RPMI8226 (cell line): ENCODE measurements at places on chromosomes 16 and 17.
A peak's percentile ranks its signal among the peaks of the same experiment; 100 is the strongest.

- no peak for DNase-seq
Measured at GRCh38 chr17:27357236-27357635, 63.3 kb downstream of the WSB1 start.

DNA sequence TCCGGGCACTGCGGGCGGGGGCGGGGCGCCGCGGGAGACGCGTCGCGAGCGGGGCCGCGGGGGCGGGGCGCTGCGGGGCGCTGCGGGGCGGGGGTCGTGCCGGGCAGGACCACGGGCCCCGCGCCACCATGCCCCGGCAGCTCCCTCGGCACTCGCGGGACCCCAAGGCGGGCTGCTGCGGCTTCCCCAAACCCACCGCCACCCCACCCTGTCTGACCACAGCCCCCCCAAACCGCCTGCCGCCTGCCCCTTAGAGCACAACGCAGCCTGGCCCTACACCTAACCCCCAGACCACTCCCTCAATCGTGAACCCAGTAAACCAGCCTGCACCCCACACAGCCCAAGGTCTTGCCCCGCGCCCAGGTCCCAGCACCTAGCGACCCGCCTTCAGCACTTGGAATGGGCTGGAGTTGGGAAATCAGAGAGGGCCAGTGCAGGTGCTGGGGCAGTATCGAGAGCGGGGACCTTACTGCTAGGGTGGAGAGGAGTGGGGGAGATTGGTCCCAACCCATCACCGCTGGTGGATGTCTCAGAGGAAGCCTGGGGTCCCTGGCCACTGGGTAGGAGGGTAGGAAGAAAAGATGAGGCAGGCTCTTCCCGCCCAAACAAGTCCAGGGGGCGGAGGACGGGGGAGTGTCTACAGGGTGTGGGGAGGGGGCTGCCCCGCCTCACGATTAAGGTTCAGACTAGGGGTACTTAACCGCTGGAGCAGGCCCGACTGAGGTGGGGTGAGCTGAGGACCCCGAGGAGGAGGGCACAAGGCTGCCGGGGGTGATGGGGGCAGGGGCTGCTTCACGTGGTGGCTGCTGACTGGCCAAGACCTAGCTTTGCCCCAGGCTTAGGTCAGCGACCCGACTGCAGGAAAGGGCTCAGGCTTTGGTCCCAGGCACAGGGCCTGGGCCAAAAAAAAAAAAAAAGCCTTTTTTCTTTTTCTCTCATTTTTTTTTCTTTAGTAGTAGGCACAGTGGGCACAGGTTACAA, 539 bp upstream of the VAMP2 start:
- DNase-seq, result no peak

DNA sequence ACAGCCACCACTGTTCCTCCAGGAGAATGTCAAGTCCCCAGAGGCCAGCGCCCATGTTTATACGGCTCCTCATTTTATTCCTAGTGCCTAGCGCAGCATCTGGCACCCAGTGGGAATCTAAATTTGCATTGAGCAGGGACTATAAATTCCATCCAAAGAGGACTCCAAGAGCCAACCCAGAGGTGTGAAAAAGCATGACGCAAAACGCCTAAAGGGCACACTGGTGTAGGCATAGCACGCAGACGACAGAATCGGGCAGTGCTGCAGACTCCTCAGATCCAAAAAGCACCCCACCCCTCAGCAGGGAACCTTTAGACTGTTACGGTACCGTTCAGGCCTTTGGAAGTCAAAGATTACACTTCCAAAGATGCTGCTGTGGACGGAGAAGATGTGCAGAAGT, 19.5 kb downstream of the TEKT5 start:
- DNase-seq, result no peak

- DNase-seq, result peak; percentile 79
Measured at GRCh38 chr17:11644265-11645212, 46.3 kb downstream of the DNAH9 start.

DNA sequence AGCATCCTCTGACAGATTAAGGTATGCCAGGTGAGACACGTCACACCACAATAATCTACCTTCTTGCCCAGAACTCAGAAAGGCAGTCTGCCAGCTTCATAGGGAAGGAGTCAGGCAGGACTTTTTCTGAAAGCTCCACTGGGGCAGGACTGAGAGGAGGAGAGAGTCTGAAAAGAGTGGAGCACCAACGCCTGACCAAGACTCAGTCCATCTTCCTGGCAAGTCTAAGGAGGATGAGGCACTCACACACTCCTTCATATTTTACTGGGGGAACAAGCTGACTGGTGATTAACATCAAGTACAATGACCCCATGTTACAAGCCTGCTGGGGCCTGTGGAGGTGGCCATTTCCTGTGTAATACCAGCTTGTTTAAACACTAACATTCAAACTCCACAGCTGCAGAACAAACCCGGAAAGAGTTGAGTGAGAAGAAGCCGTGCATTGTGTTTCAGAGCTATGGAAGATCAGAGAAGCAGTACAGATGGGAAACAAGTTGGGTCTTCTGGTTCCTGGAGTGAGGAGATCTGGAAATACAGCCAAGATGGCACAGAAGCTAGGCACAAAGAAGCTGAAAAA, 122.4 kb downstream of the HIC1 start:
- no peak for DNase-seq

DNA sequence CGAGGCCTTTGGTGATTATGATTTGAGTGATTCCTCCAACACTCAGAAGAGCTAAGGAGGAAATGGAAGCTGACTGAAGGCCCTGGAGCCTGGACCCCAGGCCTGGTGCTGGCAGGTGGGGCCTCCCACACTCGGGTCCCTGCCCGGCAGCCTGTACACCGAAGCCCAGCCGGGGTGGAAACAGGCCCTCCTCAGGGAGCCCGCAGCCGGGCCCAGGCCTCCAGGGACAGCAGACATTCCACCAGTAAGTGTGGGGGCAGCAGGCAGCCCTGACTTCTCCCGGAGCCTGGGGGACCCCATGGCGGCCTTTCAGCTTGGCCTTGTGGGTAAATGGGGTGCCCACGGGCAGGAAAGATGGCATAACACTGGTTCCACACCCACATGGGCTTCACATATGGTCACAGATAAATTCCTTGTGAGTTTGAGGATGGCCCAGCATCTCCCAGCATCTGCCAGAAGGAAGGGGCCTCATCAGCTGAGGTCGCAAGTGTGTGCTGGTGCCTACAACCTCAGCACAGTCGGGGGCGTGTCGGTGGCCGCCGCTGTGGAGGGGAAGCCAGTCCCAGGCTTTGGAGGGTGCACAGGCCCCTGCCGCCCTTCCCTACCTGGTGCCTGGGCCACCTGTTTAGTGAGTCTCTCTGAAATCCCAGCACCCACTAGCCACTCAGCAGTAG, 29.2 kb upstream of the SLC38A10 start:
- no peak for DNase-seq

DNA sequence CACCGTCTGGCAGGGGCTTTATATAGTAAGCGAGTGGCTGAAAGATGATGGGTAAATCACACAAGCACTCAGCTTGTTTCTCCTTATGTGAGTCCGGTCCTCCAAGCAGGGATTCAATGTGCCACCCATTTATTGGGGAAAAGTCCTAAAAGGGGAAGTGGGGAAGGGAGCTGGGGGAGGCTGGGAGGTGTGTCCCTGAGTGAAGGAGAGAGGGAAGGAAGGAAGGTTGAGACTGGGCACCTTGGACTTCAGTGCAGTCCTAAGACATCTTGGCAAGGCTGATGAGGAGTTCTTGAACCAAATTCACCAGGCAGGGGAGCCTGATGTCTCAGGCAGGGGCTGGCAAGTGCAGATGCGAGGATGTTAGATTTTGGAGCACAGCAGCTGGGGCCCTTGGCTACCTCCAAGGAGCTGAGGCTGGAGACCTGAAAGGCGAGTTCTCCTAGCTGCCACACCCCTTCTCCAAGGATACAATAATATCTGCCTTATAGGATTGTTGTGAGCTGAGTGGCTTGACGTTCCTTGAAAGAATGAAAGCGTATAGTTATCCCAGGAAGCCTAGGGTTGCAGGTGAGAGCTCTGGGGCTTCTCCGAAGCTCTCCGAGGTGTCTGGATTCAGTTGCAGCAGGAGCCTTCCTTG, 23.0 kb upstream of the CYLD start:
- DNase-seq, result no peak

DNA sequence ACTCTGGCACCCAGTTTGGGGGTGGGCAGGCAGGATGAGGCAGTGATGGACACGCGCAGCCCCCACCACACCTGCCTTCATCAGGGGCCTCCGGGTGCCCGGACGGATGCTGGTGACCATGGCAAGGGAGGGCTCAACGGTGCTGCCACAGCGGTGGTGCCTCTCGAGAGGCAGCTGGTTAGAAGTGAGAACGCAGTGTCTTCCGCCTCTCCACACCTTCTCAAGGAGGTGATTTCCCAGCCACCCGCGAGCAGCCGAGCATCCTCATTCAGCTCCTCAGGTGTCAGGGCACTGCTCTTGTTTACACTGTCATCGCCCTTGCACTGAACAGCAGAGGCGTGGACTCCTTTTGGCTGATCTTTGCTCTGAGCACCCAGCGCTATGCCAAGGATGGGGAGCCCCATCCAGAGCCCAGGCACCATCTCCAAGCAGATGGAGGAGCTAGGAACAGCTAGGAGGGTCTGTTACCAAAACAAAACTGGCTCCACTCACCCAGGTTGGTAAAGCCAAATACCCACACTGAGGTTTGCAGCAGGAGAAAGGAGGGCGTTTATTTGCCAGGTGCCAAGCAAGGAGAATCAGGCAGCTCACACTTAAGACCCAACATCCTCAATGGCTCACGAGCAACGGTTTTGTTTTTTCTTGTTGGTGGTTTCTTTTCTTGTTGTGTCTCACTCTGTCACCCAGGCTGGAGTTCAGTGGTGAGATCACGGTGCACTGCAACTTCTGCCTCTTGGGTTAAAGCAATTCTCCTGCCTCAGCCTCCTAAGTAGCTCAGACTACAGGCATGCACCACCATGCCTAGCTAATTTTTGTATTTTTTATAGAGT, 174.3 kb upstream of the TNRC6C start:
- peak; percentile 29 for DNase-seq

DNA sequence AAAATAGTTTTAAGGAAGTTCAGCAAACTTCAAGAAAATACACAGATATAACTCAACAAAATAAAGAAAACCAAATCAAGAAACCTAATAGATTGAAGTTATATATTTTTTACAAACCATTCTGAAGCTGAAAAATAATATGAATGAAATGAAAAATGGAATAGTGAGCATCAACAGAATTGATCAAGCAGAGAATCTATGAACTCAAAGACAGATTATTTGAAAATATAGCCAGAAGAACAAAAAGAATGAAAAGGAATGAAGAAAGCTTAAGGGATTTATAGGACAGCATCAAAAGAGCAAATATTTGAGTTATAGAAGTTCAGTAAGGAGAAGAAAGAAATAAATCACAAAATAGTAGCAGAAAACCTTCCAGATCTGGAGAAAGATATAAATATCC, 37.8 kb downstream of the CDR2 start:
- DNase-seq, result no peak

- DNase-seq, result no peak
Measured at GRCh38 chr16:49932434-49932833, 76.5 kb upstream of the ZNF423 start.

DNA sequence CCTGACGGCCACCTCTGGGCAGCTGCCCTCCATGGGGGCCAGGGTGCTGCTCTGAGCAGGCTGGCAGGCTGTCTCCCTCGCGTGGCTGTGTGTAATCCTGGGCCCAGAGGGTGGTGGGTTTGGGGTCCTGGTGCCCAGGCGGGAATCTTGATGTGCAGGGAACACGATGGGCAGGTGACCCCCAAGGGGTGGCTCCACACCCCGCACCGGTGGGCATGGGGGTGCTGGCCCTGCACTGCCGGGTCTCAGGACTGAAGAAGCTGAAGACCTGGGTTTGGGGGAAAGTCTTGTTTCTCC, 8.6 kb downstream of the CHMP6 start:
- no peak for DNase-seq

DNA sequence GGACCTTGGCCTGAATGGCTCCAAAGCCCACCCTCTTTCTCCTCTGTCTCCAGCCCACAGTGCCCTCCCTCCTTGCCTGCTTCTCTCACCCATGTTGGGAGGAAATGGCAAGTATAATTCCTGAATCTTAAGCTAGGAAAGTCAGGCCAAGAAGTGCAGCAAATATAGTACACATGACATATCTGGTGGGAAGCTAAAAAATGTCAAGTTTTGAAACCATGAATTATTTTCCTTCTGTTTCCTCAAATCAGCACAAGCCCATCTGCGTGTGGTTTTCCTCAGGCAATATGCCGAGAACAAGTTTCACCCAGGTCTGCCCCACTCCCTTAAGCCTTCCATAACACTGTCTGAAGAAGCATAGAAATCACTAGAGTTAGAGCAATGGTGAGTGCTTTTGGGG, 502.8 kb upstream of the CDH11 start:
- no peak for DNase-seq

- DNase-seq, result no peak
Measured at GRCh38 chr17:57785022-57785421, 39.9 kb upstream of the CCDC182 start.
